Tibial nerve (tissue), 4 donors: ENCODE measurements at places on chromosomes 12 and 14. TPM values are rescaled to one million over a fixed set of nuclear protein-coding genes. Genes with fewer than 3 reads are reported as not detected.

DNA sequence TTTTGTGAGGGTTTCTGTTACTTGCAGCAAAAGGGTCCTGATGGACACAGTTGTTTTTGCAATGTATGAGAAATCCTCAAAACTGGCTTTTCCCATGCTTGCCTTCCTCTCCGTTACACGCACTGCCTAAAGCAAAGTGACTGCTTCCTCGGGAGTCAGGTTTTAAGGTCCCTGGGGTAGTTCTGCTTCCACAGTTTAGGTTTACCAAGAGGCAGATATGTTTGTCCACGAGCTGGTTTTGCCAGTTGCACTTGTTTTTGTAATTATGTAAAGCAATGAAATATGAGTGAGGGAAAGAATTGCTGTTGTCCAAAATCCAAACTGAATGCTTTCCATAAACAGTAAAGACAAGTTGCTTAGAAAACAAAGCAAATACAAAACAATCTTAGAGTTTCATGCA lies 290.7 kb upstream of the AMIGO2 start:
- no peak for DNase-seq

DNA sequence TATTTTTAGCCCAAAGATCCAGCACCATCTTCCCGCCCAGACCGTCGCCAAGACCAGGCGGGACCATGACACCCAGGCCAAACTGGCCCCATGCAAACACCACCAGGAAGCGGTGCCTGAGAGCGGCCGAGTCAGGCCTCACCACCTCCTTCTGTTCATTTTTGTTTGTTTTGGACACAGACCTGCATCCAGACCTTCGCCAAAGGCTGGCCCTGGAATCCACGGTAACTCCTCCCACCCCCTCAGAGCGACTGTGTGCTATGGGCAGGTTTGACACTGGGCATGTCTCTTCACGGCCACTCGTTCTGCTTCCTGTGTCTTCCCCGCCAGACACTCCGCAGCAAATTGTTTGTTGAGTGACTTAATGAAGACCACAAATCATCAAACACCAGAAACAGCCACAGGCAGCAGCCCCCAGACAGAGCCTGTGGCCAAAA lies 47.1 kb downstream of the NCOR2 start:
- no peak for DNase-seq

DNA sequence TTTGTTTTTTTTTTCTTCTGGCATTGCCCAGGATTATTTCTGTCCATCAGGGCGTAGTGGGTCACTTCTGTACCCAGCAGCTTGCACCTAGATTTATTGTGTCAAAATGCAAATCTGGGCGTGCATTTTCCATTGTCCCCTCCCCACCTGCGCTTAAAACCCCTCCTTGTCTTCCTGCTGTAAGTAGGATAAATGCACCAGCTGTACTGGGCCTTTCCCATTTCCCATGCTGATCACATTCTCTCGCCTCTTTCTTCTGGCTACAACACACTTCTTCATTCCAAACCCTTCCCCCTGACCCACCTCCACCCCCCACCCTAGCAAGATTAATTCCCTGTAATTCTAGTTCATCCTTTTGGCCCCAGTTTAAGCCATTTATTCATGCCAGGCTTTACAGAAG lies 128.0 kb downstream of the ETV6 start:
- no peak for DNase-seq

GRCh38 chr12:96719660-96720362 lies 187.2 kb upstream of the NEDD1 start:
- DNase-seq = no peak

- no peak for DNase-seq
Observed at GRCh38 chr14:27267876-27268275, 670.0 kb upstream of the NOVA1 start.

DNA sequence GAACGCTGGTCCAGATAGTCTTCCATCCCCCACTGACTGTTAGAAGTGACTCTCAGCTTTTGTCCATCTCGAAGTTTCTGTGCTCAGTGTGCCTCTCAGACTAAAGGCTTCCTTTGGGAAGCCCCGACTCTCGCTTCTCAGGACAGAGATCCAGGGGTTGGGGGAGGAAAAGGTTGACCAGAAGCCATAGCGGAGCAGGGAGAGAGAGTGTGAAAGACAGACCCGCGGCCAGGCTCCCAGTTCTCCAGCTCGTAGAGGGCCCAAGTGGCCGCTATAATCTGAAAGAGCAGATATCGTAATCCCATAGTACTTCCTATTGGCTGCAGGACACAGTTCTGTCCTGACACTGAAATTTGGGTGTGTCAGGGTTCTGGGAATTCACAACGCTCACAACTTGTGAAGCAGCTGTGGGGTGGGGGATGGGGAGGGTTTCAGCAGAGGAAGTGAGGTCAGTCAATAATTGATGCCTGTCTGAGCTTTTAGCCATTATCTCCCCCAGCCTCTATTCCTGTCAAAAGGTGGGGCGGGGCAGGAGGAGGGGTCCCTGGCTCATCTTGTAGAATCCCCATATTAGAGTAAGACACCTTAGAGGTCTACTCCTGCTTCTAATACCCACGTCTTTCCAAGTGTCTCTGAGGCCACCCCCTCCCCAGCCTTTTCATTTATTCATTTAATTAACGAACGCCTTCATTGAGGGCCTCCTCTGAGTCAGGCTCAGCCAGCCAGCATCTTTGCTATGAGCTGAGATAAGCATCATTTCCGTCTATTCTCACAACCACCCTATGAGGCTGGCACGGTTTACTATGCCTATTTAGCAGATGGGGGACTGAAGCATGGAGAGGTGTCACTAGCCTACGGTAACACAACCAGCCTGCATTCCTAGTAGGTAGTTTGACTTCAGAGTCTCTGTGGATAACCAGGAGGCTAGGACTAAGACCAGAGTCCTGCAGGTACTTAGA lies 1.6 kb upstream of the ACVRL1 start:
- DNase-seq = peak; percentile 87

DNA sequence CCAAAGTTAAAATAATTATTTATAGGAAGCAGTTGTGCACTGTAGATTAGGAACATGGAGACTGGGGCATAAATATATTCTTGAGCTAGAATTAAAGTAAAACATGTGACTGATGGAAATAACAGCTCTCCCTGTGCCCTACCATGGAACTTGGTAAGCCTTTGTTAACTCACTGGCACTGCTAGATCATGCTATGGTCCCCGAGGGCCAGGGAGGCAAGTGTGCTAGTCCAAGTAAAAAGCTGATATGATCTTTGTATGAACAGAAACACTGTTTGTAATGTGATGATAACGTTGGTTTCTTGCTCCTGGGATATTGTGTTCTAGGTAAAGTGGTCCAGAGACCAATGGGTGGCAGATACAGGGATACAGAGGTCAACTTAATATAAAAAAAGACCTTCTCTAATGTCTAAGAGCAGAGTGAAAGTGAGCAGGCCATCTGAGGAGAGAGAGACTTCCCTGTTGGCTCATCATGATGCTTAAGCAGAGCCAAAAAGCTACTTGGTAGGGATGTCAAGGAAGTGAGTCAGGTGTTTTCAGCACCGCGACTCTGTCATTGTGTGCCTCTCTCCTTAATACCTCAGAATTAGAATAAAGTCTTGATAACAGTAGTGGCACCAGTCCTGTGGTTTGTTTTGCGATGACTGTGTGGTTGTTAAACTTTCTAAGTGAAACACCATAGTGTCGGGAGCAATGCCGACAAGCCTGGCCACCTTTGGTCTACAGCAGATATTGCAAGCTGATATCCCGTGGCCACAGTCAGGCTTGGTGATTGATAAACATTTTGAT lies 27.6 kb downstream of the BICD1 start:
- DNase-seq = no peak

DNA sequence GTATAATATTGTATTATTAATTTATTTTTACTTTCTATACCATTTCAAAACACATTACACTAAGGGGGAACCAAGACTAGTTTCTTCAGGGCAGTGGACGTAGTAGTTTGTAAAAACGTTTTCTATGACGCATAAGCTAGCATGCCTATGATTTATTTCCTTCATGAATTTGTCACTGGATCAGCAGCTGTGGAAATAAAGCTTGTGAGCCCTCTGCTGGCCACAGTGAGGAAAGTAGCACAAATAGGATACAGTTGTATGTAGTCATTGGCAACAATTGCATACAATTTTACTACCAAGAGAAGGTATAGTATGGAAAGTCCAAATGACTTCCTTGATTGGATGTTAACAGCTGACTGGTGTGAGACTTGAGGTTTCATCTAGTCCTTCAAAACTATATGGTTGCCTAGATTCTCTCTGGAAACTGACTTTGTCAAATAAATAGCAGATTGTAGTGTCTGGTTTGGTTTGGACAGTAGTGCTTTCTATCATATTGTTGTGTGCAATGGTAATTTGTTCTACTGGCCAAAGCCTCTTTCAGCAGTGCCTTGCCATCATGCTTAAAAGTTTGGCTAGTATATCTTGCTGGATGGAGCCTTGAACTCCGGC lies 24.3 kb upstream of the PLEKHD1 start:
- peak; percentile 23 for DNase-seq

Gene SERPINA12
- total RNA-seq = not detected

Gene DDHD1
- 26.7 TPM for total RNA-seq

Gene C12orf54
- total RNA-seq = not detected

Gene LRP1-AS
- not detected for total RNA-seq

Gene RNFT2
- total RNA-seq = 0.59 TPM

Gene ST8SIA1
- total RNA-seq = 0.63 TPM

Gene CCDC60
- not detected for total RNA-seq
